Neural crest cell (in vitro differentiated cells): ENCODE measurements at places on chromosomes 2 and 18.

- H3K27me3 ChIP-seq, result peaks cover 35% of the 10 kb centered on the region
- no peaks in the 10 kb centered on the region for H3K36me3 ChIP-seq
- H3K4me1 ChIP-seq, result peaks cover 9% of the 10 kb centered on the region
- H3K4me3 ChIP-seq, result peak within 1 kb of the TSS; percentile 68
- H3K27ac ChIP-seq, result no peak within 1 kb of the TSS
Measured at GRCh38 chr2:238158509-238159070, at the start of gene ERFE. TSS of gene ERFE (plus strand) at chr2:238158970. CDS start at chr2:238159008, 38 bp downstream.

- H3K36me3 ChIP-seq, result peaks cover 14% of the 10 kb centered on the region
- no peaks in the 10 kb centered on the region for H3K27me3 ChIP-seq
- H3K4me1 ChIP-seq, result peaks cover 3% of the 10 kb centered on the region
- DNase-seq, result peak; percentile 58
- H3K27ac ChIP-seq, result no peak overlapping the region
- no peak overlapping the region for H3K4me3 ChIP-seq
Measured at GRCh38 chr18:31977270-31977872, 34.4 kb upstream of the TRAPPC8 start.

GRCh38 chr2:69298862-69299261 is 88.2 kb downstream of the GFPT1 start:
- DNase-seq, result no peak
- no peak overlapping the region for H3K4me3 ChIP-seq
- H3K4me1 ChIP-seq, result no peaks in the 10 kb centered on the region
- peaks cover 73% of the 10 kb centered on the region for H3K27me3 ChIP-seq
- no peak overlapping the region for H3K27ac ChIP-seq

- H3K27ac ChIP-seq, result no peak overlapping the region
- H3K4me3 ChIP-seq, result no peak overlapping the region
- DNase-seq, result no peak
Measured at GRCh38 chr18:79800371-79801180, 2.8 kb downstream of the KCNG2 start.

- H3K36me3 ChIP-seq, result no peaks in the 10 kb centered on the region
- no peak overlapping the region for H3K27ac ChIP-seq
- no peak for DNase-seq
- H3K4me1 ChIP-seq, result peaks cover 45% of the 10 kb centered on the region
Measured at GRCh38 chr2:11532416-11533055, 1.3 kb upstream of the GREB1 start.
